ENCODE measurements at places on chromosomes 3 and 15.

GRCh38 chr3:25587094-25587493 lies 77.6 kb downstream of the TOP2B start:
- DNase-seq: no peak

DNA sequence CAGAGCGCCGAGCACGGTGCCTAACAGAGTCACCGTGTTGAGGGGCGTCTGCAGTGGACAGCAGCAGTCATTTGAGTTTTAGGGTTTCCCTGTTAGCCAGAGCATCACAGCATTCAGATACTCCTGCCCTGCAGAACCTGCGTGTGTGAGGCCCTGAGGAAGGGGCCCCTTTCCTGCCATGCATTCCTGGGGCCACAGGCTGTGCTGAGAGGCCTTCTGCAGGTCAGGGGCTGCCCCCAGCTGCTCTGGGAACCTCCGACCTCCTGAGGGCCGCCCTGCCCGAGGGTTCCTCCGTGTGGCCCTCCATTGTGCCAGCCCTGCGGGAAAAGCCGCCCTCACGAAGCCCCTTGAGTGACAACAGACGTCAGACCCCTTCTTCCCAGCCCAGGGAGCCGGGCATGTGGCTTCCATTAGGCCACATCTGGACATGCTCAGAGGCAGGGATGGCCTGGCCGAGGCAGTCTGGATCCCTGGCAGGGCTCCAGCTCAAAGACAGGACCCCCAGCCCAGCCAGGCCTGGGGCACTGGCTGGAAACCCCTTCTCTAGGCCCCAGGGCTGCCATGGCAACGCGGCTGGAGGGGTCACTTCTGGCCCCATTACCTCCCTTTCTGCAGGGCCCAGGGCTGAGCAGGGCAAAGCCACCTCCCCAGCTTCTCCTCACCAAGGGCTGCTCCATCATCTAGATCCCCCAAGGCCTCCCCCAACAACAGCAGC lies 25.3 kb downstream of the FBLN2 start:
- DNase-seq: no peak

DNA sequence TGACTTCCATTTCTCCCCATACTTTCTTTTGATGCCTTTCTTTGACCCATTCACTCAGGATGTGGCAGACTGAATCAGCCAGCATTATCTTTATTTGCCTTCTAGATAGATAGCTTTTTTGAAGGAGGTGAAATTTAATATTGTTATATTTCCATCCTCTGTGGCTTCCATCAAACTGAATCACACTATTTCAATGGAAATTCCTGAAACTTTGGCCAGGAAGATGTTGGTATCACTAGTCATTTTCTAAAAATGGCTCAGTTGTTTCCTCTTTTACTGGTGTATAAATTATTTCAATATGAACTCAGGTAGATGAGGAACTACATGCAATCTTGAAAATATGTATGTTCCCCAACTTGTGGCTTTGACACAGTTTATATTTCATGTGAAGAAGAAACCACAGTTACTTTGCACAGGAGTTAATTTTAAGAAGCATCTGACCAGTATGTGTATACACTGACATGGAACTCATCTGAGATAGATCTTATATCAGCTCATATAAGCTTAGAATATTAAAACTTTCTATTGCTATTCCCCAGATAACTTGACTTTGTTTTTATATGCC lies 248.3 kb downstream of the CGGBP1 start:
- DNase-seq: no peak

DNA sequence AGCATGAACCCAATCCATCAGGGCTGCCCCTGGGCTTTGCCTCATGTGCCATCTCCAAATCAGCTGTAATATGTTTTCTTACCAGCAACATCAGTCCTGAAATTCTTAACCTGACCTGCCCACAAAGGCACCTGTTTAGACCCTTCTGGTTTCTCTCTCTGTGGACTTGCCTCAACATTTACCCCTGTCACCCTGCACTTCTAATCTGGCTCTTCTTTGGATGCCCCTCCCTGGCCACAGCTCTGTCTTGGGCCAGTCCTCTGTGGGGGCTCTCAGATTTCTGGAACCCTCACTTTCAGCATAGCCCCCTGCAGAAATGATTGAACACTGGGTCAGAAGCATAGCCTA lies 168.7 kb upstream of the STAC start:
- DNase-seq: no peak

GRCh38 chr3:55445551-55445950 lies 41.6 kb downstream of the WNT5A start:
- DNase-seq: no peak

DNA sequence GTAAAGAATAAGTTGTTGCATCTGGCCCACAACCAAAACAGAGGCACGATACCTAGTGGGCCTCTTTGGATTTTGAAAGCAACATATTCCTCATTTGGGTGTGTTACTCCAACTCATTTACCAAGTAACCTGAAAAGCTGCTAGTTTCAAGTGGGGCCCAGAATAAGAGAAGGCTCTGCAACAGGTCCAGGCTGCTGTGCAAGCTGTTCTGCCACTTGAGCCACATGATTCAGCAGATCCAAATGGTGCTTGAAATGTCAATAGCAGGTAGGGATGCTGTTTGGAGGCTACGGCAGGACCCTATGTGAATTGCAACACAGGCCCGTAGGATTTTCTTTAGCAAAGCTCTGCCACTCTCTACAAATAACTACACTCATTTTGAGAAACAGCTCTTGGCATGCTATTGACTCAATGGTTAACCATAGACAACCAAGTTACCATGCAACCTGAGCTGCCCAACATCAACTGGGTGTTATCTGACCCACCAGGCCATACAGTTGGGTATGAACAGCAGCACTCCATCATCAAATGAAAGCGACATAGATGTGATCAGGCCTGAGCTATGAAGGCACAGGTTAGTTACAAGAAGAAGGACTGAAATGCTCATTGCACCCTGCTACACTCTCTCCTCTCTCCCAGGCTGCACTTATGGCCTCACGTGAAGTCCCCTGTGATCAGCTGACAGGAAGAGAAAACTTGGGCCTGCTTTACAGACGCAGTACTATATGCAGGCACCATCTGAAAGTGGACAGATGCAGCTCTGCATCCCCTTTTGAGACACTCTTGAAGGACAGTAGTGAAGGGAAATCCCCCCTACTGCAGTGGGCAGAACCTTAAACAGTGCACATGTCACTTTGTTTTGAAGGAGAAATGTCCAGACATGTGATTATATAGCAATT lies 9.5 kb upstream of the MCF2L2 start:
- DNase-seq: no peak

- DNase-seq: no peak
Measured at GRCh38 chr15:94070356-94071295, 160.7 kb upstream of the MCTP2 start.

DNA sequence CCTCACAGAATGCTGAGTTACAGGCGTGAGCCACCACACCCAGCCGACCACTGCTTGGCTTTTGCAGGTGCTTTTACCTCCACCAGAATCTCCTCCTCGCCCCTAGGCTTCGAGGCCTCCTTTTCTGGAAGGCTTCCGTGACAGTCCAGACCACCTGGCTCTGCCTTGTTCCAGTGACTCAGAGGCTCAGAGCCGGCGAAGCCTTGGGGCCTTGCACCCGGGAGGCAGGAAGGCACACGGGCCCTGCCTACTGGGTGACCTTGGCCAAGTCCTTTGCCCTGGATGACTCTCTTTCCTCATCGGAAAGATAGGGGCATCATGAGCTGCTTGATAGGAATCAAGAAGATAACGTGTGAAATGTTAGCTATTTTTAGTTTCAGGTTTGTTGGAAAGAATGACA lies 31.3 kb upstream of the FURIN start:
- no peak for DNase-seq

Data from GM06990 (cell line).